ENCODE measurements at places on chromosomes 6 and 20.

- no peak for DNase-seq
Observed at GRCh38 chr6:54115966-54116365, 4.7 kb downstream of the MLIP start.

DNA sequence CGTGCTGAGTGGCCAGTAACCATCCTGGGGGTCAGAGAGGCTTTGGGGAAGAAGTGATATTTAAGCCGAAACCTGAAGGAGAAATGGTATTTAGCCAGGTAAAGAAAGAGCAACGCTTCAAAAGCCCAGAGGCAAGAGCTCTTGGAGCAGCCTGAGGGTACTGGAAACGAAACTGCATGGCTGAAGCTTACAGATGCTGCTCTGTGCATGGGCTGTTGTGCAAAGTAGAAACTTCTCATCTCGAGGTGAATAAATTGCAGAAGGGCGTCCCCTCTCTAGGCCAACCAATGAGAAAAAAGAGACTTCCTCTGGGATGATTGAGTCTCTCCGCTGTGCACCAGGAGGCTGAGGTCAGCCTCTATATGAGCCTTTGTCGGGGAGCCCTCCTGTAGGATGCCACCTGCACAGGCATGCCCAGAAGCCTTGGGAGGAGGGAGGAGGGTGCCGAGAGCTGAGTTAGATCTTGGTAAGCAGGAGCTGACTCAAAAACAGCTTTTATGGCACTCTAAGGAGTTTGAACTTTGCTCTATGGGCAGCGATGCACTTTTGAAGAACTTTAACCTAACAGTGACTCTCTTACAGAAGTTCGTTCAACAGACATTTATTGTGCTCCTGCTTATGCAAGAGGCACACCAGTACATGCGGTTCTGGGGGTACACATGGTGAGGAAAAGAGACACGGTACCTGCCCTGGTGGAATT, 61.6 kb upstream of the EDN1 start:
- DNase-seq: no peak

DNA sequence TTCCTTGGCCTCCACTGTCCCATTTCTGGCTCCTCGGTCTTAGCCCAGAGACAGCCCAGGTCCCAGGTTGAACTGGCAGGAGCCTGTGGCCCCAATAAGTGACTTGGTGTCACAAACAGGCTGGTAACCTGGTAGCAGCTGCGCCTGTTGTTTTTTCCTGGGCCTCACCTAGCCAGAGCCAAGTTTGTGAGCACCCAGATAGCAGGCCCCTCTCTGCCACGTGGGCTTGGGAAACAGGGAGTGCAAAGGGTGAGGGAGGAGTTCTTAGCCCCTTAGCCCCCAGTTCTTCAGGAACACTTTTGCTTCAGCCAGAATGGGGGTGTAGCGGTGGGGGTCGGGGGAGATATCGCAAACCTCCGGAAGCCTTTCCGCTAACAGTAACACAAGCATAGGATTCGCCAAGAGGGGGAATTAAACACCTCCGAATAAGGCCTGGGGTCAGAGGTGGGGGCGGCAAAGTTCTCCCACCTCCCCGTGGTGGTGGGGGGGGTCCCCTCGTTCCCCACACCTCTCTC, 760 bp downstream of the C6orf132 start:
- DNase-seq: no peak

GRCh38 chr6:69285054-69285453, 511.8 kb downstream of the LMBRD1 start:
- DNase-seq: no peak

DNA sequence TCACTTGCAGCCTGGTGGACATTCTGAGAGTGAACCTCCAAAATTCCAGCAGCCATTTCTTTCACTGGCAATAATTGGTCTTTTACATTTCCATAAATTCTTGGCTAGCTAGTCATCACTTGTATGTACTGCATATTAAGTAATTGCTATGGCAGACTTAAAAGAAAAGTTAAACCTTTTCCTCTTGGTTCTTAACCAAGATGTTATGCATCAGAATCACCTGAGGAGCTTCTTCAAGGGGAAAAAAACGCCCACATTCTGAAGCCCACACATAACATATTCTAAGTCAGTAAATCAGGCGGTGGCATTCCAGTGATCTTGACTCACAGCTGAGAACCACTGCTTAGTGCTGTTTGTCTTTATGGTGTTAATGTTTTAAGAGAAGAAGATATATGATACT, 37.0 kb downstream of the CDC40 start:
- no peak for DNase-seq

- no peak for DNase-seq
Observed at GRCh38 chr20:25033265-25033923, 24.5 kb downstream of the ACSS1 start.

DNA sequence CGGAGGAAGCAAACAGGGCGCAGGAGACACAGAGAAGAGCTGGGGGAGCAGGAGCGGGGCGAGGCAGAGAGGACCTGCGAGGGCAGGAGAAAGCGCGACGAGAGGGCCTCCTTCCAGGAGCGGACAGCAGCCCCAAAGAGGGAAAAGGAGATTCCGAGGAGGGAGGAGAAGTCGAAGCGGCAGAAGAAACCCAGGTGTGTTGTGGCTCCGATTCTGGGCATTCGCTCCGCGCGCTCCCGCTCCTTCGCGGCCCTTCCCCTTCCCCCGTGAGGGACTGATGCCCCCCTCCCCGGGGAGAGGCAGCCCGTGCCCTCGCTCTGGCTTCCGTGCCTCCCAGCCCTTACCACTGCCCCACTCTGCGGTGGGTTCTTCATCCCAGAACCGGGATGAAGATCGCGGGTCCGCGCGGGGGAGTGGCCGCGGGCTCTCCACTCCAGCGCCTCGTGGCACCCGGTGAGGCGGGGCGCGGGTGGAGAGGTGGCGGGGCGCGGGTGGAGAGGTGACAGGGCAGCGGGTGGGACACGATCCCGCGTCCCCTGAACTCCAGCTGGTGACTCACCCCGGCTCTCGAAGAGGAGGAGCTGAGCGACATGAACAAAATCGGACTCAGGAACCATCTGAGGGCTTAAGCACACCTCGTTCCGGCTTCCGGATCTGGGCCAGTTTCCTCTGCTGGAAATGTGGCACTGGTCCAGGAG, 22.4 kb downstream of the TMC2 start:
- no peak for DNase-seq

- no peak for DNase-seq
Observed at GRCh38 chr6:21886542-21887151, 293.1 kb downstream of the SOX4 start.

GRCh38 chr20:39234520-39235095, 272.5 kb downstream of the DHX35 start:
- DNase-seq: no peak

DNA sequence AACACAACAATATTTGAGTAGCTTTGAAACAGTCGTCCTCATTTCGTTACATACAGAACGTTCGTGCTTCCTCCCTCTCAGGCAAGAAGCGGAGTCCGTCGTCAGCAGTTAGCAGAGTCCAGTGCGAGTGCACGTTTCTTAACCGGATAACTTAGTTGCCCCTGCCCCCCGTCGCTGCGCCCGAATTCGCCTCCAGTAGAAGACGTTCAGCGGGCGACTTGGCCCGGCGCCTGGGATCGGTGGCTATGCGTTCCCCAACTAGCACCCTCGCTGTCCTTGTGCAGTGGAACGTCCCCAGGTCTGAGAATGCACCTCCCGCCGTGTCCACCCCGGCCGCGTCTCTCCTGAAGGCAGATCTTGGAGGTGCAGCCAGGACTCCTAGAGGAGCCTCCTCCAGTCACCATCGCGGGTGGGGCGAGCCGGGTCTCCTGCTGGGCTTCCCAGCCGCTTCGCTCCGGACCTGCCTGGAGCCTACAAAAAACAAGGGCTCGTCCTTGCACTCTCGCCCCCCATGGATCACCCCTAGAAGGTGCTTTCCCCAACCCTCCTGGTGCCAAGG, 910 bp upstream of the PCSK2 start:
- DNase-seq: no peak

DNA sequence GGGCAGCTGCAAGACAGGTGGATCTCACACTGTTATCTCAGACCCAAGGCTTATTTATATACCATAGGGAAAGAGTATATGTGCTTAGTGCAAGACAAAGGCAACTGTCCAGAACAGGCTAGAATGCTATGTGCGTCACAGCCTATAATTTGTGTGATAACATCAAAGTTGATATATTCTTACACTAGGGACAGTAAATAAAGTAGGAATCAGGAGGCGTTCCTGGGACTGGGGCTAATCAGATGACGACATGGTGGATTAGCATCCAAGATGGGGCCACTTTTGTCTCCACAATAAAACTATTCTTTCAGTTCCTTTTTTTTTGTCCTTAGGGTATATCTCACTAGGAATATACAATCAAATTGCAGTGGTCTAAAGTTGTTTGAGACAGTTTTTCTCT, 54.9 kb upstream of the IER3 start:
- no peak for DNase-seq

DNA sequence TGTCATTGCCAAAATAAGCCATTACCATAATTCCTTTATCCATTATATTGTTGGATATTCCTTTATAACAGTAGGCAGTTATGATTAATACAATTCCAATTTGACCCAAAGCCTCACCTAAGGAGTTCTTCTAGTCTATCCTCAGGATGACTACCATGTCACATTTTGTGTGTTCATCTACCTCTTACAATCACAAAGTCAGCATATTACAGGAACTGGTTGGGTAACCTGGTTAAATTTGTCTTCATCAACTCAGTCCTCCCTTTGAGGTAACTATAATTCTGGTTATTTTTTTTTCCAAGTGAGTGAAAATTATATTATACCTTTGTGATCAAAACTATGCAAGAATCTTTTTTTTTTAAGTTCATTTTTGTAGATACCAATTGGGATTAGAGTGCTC, 540.5 kb downstream of the BTBD3 start:
- no peak for DNase-seq
